ENCODE measurements at places on chromosomes 1 and 21.

- no peak for DNase-seq
Measured at GRCh38 chr1:41822866-41823265, 95.9 kb downstream of the HIVEP3 start.

- DNase-seq: no peak
Measured at GRCh38 chr1:103516693-103517092, 8.8 kb upstream of the RNPC3 start.

GRCh38 chr1:5728663-5729355, 263.4 kb downstream of the NPHP4 start:
- DNase-seq: no peak

DNA sequence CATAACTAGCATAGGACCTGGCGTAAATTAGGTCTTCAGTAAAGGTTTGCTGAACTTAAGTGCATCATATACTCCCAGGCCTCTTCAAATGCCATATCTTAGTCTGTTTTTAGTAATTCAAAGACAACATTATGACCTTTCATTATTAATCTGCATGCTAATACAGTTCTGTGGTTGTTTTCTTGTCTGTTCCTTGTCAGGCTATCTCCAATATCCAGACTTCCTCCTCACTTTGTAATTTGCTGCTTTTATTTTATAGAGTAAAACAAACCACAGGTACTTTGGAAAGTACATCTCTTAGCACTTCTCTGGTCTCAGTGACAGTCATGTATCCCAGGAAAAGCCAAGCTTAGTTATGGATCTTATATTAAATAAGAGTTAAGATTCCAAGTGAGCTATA, 65.1 kb upstream of the BMP8A start:
- no peak for DNase-seq

GRCh38 chr1:94095744-94096469, 25.0 kb downstream of the ABCA4 start:
- no peak for DNase-seq

GRCh38 chr1:11984576-11984975, 4.3 kb downstream of the MFN2 start:
- no peak for DNase-seq

- no peak for DNase-seq
Measured at GRCh38 chr1:192485692-192486436, 89.7 kb upstream of the RGS1 start.

DNA sequence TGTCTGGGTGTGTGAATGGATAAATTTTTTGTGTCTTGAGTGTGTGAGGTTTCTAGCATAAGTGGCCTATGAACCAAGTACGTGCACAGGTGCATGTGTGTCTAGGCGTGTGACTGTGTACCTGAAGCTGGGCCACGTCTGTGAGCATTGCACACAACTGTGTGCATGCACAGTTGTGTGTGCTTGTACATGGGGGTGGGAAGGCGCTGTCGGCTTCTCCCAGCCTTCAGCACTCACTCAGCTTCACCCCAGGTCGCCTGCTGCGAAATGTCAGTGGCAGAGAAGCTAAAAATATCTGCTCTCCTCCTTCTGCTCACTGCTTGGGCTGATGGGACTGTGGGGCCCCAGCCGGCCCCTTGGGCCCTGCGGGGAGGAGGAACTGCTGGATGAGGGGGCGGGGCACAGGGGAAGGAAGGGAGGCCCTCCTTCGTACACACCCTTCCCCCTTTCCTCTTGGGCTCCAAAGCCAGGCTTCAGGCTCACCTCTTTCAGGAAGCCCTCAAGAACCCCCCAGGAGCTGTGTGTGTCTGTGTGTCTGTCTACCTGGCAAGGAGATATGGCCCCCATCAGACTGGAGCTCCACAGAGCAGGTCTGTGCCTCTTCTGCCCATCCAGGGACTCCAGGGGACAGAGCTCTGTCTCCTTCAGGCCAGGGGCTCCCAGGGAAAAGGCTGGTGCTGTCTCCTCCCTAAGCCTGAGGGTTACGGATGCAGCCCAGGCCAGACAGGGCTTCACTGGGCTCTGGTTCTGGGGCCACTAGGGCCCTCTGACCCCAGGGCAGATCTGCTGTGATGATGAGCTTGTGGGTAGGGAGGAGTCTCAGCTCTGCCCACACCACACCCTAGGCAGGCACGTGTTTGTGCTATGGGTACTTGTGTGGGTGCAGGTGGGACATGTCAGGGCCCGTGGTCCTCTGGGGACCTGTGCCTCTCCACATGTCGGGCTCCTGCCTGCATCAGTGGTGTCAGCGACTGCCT, 35.6 kb upstream of the WASF2 start:
- DNase-seq: no peak

DNA sequence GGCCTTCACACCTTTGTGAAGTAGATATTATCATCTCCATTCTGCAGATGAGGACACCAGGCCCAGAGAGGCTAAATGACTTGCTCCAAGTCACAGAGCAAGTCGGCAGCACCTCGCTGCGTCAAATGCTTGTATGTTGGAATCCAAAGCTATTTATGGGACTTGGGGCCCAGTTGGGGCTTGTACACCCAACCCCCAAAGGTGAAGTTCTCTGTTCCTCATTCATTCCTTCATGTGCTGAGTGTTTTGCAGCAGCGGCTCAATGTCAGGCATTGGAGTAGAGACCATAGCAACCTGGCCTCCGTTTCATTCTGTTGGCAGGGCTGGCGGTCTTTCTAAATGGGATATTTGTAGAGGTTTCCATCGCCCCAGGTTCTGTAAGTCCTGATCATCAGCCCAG, 113.4 kb upstream of the SLC25A33 start:
- DNase-seq: no peak

DNA sequence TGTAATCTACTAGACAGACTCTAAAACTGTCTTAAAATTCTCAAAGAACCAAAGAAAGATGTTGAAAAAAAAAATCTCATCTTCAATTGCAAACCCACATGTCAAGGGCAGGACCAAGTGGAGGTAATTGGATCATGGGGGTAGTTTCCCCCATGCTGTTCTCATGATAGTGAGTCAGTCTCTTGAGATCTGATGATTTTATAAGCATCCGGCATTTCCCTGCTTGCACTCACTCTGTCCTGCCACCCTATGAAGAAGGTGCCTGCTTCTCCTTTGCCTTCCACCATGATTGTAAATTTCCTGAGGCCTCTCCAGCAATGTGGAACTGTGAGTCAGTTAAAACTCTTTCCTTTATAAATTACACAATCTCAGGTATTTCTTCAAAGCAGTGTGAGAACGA, 257.0 kb downstream of the HHIPL2 start:
- DNase-seq: no peak

DNA sequence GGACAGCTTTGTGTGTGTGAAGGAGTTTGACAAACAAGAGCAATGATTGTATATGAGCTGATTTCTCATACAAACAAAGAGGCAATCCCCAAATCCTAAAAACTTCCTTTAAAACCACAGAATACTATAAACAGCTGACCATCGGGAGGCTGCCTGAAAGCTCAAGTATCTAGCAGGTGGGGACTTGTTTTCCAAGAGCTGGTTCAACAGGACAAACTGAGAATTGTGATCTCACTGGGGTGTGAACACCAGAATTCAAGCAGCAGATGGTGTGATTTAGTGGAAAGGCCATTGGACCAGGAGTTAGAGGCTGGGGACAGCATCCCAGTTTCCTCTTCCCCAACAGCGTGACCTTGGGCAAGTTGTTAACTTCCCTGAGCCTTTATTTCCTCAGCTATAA, 13.9 kb downstream of the LMX1A start:
- DNase-seq: no peak

- DNase-seq: no peak
Measured at GRCh38 chr1:243217349-243217748, 37.7 kb downstream of the CEP170 start.

- no peak for DNase-seq
Measured at GRCh38 chr1:61090546-61091202, 8.3 kb downstream of the NFIA start.

GRCh38 chr1:37764888-37765441, at the start of gene EPHA10:
Gene EPHA10 (minus strand): TSS chr1:37765120. CDS start chr1:37765066, 54 bp downstream.
- no peak for DNase-seq

DNA sequence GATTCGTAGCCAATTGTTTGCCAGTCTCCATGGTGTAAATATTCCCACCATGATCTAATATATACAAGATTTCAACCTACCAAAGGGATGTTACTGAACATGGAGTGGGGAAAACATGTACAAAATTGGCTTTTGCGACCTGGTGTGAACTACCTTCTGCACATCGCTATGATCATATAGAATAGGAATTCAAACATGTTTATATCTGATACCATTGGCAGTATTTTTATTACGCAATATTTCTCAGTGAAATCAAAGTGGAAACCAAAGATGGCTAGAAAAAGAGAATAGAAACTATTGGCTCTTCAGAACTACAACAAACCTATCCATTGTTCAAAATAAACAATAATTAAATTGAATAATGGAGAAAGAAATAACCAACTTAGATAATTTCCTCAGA, 285.1 kb downstream of the TPR start:
- DNase-seq: no peak

DNA sequence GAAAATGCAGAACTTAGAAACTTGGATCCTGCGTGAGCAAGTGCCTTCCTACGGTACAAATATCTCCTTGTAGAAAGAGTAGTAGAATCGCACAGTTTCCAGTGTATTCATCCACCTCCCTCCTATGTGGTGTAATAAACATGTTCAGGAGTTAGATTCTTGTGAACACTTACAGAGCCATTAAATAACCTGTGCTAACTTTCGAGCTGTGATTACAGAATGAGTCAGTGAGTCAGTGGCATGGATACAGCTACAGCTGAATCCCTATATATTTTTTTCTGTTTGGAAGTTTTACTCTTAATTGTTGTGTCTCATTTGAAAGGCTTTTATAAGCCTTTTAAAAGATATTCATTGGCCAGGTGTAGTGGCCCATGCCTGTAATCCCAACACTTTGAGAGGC, 148.7 kb downstream of the EDEM3 start:
- DNase-seq: no peak

DNA sequence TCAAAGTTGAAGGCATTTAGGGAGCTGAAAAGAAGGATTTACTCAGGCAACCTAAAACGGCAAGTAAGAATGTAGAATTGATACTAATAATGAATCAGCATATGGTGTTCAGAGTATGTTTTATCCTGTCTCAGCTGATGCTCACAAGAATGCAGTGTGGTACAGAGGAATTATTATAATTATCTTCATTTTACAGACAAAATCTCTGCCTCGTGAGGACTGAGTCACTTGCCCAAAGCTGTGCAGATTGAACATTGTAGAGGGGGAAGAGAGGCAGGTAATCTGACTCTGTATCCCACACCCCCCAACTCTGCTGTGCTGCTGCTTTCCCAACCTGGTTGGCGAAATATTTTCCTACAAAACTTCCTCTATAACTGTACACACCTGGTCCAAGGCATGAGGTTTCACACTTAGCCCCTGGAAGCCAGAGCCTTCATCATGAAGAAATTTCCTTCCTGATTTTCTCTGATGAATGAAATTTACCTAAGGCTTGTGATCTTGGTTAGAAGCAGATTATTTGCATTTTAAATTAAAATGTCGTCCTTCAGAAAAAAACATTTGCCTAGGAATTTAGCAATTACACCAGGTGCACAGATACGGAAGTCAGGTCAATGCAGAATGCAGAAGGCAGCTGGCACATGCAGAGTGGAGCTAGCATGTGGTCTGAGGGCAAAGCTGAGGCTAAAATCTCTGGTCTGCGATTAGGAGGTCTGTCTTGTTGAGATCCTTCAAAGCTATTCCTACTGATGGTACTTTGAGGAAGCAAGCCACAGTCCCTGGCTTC, 52.8 kb downstream of the DPT start:
- DNase-seq: no peak

DNA sequence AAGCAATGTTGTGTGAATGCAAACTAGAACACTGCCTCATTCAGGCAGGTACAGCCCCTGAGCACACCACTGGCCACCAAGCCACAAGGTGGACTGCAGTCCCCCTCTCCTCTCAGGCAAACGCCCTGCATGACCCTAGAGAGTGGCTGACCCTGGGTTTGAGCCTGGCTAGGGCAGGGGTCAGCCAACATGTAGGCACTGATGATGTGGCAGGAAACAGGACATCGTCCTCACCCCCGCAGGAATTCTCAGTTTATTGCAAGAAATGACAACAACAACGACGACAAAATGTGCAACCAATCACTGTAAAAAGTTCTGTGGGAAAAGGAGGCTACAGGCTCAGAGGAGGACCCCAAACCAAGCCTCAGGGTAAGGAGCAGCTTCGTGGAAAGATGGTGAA, 81.3 kb downstream of the OMA1 start:
- DNase-seq: no peak

- DNase-seq: no peak
Measured at GRCh38 chr1:200741551-200742207, 3.0 kb downstream of the CAMSAP2 start.

GRCh38 chr1:203607533-203607873, 19.1 kb upstream of the ATP2B4 start:
- no peak for DNase-seq

GRCh38 chr1:151806170-151806569, 951 bp upstream of the LINGO4 start:
- no peak for DNase-seq

GRCh38 chr21:43333298-43334062, 93.5 kb downstream of the SIK1 start:
- DNase-seq: no peak

GRCh38 chr1:2372551-2373490, 18.5 kb downstream of the MORN1 start:
- no peak for DNase-seq

DNA sequence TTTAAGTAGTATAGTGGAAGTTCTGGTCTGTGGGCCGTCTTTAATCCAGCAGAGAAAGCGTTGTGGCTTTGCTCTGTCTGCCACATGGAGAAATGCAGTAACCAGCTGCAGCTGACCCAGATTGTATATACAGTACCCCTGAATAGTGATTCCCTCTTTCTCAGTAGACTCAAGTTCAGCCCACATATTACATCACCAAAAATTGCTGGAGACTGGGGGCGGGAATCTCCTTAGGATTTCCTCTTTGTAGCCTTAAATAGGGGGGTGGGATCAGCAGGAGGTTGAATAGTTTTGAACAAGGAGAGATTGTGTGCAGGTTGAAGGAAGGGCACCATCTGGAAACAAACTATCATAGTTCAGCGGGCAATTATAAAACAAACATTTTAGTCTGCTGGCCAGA, at the start of gene ANGPTL1:
Gene ANGPTL1, minus strand, starts transcription at position 134 of the 400 bp plus-strand sequence. CDS start 5,301 bp downstream, outside the sequence.
- DNase-seq: no peak

- DNase-seq: no peak
Measured at GRCh38 chr1:245929224-245929623, 577.9 kb downstream of the SMYD3 start.

- DNase-seq: no peak
Measured at GRCh38 chr1:114154963-114155322, 1.3 kb upstream of the SYT6 start.

- no peak for DNase-seq
Measured at GRCh38 chr21:44695641-44696040, 1.3 kb upstream of the KRTAP10-12 start.

Data from NCI-H2107 (cell line).